Stimulated activated CD4-positive, alpha-beta T cell treated with anti-CD3 and anti-CD28 coated beads, Interleukin-12 subunit alpha, Interleukin-12 subunit beta, amount 100 ng/mL, for 4 hours (primary cell): ENCODE measurements at places on chromosomes 2 and 18.
A peak's percentile ranks its signal among the peaks of the same experiment; 100 is the strongest.

GRCh38 chr18:26667046-26667445 is 118.7 kb upstream of the KCTD1 start:
- no peak for DNase-seq

DNA sequence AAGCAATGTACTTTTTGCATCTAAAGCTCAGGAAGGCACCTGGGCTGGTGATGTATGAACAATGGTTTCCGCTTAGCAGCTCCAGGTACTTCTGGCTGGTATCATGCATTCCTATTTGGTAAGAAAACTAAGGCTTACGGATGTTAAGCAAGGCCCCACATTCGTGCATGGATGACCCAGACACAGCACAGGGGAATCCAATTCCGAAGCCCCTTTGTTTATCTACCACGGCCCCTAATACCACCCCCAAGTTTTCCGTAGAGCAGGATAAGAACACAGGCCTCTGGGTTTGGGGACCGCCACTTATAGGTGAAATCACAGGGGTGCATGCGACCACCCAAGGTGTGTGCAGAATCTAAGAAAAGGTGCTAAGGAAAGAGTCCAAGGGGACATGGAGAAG is 192.1 kb upstream of the ID2 start:
- no peak for DNase-seq

DNA sequence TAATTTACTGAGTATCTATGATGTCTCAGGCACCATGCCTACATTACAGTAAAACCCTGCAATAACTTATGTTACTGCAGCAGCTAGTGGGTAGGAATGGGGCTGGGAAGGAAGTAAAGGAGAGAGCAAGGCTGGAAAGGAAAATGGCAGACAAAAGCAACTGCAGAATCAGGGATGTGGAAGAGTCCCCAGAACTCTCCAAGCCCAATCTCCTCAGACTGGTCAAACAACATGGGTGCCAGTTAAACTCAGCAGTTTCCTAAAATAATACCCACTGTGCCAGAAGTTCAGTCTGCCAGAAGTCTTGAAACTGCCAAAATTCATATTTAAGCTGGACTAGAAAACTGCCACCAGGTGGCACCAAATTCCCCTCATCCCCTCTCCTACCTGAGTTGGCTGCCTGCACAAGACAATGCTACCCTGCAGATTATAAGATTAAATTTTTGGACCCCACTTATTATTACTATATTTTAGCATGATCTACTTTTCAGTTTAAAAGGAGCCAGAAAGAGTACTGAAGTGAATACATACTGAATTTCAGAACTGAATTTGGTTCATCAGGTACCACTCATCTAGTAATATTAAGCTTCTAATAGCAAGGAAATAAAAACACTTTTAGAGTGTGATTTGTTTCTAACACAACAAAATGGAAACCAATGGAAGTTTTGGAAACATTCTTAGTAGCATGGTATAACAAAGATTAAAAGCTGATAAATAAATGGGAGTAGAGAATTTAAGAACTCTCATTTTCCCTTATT is 86.8 kb upstream of the DNER start:
- peak; percentile 71 for DNase-seq

- DNase-seq, result no peak
Measured at GRCh38 chr18:677951-678381, 20.5 kb downstream of the TYMS start.

- no peak for DNase-seq
Measured at GRCh38 chr2:40394597-40394996, 57.3 kb downstream of the SLC8A1 start.

GRCh38 chr2:76180676-76181075 is 470.0 kb upstream of the GCFC2 start:
- DNase-seq, result no peak

GRCh38 chr2:168583710-168584521 is 127.8 kb downstream of the CERS6 start:
- no peak for DNase-seq
